ENCODE measurements at places on chromosomes 1 and 21.

GRCh38 chr1:92817137-92817697, 14.6 kb upstream of the RPL5 start:
- no peak for DNase-seq

GRCh38 chr1:184164536-184164935, 113.0 kb downstream of the TSEN15 start:
- no peak for DNase-seq

- no peak for DNase-seq
These were observed 136.9 kb downstream of the CDC7 start for GRCh38 chr1:91637539-91637994.

DNA sequence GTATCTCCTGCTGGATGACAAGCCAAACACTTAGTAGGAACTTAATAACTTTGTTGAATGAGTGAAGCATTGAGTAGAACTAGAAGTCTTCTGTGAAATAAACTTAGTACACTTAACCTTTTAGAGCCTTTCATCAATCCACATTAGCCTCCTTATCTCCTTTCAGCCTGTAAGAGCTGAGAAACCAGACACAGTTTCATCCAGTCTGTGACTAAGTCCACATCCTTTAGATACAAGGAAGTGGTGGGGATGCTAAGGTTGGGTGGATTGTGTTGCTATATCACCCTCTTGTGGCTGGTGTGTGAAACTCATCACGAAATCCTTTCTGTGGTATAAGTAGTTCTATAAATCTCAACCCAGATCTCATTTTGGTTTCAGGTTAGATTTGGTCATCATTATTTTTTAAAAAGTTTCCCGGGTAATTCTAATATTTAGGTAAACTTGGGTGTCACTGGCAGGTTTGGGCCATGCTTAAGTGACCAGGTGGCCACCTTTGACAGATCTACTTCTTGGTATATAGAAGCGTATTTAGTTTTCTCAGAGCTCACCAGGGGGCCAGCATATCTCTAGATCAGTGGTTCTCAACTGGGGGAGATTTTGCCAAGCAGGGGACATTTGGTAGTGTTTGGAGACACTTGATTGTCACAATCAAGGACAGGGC, 27.8 kb upstream of the CD84 start:
- peak; percentile 84 for DNase-seq

DNA sequence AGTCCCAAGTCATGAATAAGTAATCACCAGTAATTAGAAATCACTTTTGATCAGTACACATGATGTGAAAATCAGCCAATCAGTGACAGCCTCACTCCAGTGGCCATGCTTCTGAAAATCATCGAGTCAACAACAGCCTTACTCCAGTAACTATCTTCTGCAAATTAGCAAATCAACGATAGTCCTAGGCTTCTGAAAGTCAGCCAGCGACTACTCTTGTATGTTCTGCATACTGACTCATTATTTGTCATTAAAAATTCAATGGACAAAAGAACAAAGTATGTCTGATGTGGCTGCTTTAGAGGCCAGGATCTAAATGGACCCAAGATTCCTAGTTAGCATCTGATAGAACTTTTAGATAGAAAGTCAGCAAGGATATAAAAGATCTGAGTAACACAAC, 102.5 kb downstream of the GPR52 start:
- no peak for DNase-seq

DNA sequence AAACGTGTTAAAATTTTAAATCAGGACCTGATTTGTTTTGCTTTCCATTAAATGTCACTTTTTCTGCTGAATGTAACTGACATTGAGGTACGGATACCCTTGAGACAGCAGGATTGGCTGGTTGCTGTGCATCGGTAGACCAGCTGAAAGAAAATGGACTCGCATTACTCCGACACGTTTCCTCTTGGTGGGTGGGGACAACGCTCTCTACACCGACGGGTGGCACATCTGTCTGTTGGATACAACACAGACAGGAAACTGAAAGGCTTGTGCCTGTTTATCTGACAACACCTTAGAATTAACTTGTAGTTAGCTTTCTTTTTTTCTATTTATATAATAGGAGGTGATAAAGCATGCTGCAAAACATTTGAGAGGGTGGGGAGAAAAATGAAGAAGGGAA, 19.4 kb downstream of the PRPF38A start:
- DNase-seq = no peak

DNA sequence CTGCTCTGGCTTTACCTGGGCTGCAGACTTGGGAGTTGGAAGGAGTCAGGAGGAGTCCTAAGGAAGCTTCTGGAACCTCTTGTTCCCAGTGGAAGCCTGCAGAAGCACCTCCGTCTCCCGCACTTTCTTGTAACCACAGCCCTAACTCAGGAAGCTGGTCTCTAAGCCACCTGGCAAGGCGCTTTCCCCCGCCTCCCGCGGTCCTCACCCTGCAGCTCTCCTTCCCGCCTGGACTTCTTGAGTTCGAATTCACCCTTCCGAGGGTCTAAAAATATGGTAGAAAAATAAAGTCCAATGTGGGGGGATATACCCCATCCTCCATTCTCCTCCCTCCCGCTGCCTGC, 15.1 kb downstream of the PAX7 start:
- DNase-seq = no peak

GRCh38 chr1:170978371-170978910, 43.1 kb downstream of the MROH9 start:
- DNase-seq = no peak

DNA sequence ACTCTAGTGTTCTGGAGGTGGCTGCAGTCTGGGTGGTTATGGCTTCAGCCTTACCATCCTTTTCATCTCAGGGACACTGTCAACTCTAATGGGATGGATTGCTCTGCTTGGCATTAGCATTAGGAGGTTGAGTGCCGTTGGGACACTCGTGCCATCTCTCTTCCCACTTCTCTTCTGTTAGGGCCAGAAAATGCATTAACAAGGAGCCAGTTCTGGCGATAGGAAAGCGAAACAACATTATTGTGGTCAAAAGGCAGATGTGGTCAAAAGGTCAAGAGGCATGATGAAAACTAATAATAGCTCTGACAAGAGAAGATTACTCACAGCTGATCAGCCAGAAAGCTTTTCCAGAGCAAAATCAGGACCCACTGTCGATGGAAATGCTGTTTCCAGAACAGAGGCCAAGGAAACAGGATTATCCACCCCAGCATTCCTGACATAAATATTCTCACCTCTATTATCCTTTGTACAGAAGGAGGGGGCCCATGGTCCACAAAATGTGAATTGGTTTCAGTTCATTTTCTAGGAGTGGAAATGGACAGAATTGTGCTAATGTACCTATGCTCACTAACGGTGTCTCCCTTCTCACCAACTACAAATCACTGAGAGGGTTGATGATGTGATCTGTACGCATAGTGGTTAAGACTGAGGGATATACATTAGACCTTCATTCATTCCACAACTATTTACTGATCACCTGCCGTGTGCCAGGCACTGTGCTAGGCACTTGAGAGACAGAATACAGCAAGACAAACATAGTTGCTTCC, 72.0 kb downstream of the ST6GALNAC5 start:
- no peak for DNase-seq

GRCh38 chr1:203271962-203272632, 33.2 kb upstream of the BTG2 start:
- DNase-seq = no peak

GRCh38 chr1:246219508-246220030, 287.5 kb downstream of the SMYD3 start:
- DNase-seq = no peak

DNA sequence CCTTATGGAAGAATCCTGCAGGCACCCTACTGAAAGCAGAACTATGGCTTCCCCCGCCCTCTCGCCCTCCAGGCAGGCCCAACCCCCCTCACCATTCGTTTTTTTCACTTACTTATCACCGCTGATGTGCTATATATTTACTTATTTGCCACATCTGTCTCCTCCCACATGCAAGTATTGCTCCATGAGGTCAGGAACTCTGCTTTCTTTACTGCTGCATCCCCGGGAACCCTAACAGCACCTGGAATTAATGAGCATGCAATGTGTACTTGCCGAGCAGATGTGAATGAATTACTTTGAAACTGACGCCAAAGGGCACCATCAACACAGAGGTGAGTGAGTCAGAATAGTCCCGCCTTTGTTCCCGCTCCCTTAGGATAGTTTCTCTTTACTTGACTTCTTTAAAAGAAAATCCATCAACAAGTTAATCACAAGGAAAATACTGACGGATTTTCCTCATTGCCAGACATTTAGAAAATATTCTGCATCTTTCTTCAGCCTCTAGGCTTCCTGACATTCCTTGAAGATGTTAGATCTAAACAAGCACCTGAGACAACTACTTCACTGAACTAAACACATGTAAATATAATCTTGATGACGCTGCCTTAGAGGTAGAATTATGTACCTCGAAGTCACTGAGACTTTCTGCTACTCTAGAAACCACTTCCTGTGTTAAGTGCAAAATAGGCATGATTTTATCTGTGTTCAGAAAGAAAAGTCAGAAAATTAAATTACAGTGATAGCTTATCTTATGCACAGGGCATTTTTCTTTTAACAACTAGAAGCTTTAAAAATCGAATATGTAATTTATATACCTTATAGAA, 17.5 kb upstream of the RAB4A start:
- no peak for DNase-seq

DNA sequence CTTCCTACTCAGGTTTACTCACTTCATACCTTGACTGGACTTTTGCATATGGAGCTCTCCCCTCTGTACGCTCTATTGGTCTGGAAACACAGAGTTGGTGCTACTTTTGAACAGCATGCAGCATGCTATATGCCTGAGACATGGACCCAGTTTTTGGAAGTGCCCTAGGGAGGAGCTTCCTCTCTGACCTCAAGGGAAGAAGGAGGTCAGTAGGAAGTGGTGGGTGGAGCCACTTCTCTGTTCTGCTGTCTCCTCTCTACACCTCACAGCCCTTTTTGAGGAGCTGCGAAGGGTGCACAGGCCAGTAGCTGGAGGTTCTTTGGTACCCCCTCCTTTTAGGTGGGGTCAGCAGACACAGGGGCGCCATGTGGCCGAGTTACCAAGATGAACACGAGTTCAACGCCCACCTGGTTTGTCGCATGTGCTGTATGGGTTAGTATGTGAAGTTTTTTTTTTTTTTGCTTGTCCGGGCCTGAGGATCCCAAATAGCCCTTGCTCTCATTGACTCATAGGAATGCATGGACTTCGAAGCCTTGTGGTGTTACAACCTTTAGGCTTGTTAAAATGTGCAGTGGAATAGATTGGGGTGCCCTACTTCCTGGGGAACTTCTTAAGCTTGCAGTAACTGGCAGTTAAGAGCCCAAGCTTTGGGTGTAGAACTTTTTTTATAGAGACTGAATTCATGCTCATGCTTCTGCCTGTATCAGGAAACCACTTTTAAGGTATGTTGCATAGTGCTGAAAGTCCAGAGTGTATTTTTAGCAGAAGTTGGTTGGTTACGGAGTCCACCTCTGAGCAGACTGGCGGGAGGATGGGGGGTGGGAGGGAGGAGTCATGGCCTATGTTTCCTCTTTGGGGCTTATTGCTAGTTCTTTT, 10.7 kb downstream of the MACF1 start:
- peak; percentile 53 for DNase-seq

- no peak for DNase-seq
These were observed 630.3 kb downstream of the AMY1C start for GRCh38 chr1:104380003-104380402.

DNA sequence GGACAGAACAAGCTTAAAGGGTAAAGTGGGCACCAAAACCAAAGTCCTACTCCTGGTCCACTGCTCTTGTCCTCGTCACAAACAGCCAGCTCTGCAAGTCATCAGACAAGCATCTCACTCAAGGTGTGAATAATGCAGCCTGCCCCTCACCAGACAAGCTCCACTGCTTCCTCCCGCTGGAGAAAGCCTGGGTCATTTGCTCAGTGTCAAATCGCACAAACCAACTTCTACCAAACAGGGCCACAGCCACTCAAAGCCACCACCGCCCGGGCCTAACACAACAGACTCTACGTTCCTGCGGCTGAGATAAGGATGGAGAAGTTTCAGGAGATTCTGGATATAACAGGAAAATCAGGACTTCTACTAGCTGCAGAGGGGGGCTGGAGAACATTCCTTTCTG, 3.3 kb downstream of the SSBP3 start:
- no peak for DNase-seq

- no peak for DNase-seq
These were observed 90.7 kb downstream of the IGSF21 start for GRCh38 chr1:18198260-18198659.

- no peak for DNase-seq
These were observed 61.3 kb upstream of the C1orf53 start for GRCh38 chr1:197841158-197841557.

DNA sequence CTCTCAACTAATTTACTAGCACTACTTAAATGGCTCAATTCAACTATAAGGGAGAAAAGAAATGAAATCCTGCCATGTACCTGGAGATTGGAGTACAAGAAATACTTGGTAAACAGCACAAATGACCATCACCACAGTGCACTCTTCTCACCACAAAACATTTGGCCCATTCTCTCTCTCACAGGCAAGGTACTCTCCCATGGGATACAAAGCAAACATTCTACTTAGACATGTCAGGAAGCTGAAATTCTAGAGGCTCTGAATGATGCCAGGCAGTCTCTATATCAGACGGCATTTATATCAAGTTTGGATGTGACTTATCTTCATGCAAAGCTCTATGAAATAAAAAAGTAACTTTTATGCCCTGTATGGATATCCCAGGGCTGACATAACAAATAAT, 72.5 kb downstream of the DPT start:
- no peak for DNase-seq

GRCh38 chr1:228514421-228514820, 27.2 kb downstream of the RNF187 start:
- DNase-seq = no peak

DNA sequence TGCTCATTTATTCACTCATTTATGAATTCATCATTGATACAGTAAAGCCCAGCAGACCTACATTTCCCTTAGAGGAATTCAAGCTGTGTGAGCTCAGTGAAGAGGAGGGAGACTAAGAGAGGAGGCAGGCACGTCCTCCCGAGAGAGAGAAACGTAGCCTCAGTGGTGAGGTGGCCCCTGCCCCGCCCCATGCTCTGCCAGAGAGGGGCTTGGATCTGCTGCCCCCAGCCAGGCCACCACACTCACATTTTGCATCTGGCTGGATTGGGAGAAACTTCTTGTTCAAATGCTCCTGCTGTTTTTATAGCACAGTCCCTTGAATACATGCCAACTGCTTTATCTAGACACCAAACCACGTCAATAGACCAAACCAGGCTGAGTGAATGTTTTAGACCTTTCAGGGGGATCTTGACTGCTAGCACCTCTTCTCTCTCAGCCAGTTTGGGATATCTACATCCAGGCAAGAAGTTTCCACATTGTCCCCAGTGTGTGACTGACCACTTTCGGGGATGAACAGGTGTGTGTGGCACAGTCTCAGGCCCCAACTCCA, 67.7 kb upstream of the AJAP1 start:
- DNase-seq = no peak

GRCh38 chr1:168845140-168845539, 116.1 kb upstream of the DPT start:
- no peak for DNase-seq

DNA sequence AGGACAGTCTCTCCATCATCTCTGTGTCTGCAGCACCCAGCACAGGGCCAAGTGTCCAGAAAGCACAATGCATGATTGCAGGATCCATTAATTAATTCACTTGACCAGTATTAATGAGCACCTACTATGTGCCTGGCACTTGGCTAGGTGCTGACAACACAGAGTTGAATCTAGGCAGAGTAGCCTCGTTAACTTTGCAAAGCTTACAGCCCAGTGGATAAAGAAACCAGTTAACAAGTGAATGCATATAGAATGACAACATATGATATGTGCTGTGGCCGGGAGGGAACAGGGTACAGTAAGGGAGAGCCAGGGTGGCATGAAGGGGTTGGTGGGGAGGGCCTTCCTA, 10.9 kb downstream of the SLC1A7 start:
- no peak for DNase-seq

GRCh38 chr21:16124378-16125138, 394.8 kb downstream of the USP25 start:
- no peak for DNase-seq

GRCh38 chr1:220796530-220796929, 9.8 kb downstream of the MTARC1 start:
- no peak for DNase-seq

Data from pons (tissue), 1 donor.